ENCODE measurements at places on chromosomes 13 and 19.
A peak's percentile ranks its signal among the peaks of the same experiment; 100 is the strongest.

- DNase-seq: no peak
Measured at GRCh38 chr19:57382806-57383488, 6.7 kb upstream of the ZNF548 start.

GRCh38 chr13:40026741-40027140, 371.3 kb downstream of the COG6 start:
- no peak for DNase-seq

- no peak for DNase-seq
Measured at GRCh38 chr13:49951754-49952535, 15.8 kb upstream of the SPRYD7 start.

GRCh38 chr19:51468545-51468920, 9.8 kb upstream of the CEACAM18 start:
- DNase-seq: no peak

DNA sequence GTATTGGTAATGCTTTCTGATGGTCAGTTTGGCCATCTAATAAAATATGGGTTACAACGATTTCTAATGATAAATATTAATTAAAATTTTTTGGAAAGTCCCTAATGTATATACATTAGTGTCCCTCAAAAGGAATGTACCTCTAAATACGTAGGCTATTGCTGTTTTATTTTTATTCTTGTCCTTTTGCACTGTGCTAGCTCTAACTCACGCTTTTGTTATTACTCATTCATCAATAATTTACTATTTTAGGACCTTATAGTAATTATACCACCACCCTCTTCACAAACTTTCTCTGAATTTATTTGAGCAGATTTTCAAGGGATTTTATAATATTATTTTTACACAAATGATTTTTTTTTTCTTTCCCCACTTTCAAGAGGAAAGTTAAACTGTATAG, 795.9 kb upstream of the PCDH9 start:
- no peak for DNase-seq

GRCh38 chr13:75647126-75647784, 11.1 kb downstream of the LMO7 start:
- no peak for DNase-seq

GRCh38 chr13:67204764-67205163, 25.4 kb downstream of the PCDH9 start:
- DNase-seq: no peak

GRCh38 chr13:27168086-27168485, 3.5 kb downstream of the USP12 start:
- DNase-seq: peak; percentile 20

DNA sequence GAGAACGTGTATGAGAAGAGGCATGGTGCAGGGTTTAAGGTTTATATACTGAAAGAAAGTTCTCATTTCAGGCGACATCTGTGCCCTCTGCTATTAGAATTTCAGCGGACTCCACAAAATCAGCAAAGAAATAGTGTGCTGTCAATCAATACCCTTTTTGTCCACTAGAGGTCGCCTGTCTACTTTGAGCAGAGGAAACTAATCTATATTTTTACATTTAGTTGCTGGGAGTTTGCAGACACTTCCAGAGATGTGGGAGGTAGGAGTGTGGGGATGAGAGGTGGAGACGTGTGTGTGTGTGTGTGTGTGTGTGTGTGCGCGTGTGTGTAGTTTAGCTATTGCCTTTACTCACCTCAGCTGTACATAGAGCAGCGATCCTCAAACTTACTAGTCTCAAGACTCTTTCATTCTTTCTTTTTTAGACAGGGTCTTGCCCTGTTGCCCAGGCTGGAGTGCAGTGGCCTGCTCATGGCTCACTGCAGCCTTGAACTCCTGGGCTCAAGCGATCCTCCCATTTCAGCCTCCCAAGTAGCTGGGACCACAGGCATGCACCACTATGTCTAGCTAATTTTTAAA, 9.7 kb downstream of the INAFM1 start:
- no peak for DNase-seq

GRCh38 chr13:105655046-105655445, 880.4 kb downstream of the EFNB2 start:
- DNase-seq: no peak

- no peak for DNase-seq
Measured at GRCh38 chr13:43569658-43570057, 217.1 kb downstream of the ENOX1 start.

GRCh38 chr19:42132851-42133528, 744 bp upstream of the POU2F2 start:
- DNase-seq: peak; percentile 31

- no peak for DNase-seq
Measured at GRCh38 chr13:109783447-109783814, 3.0 kb downstream of the IRS2 start.

GRCh38 chr19:23527797-23528196, 132.5 kb upstream of the ZNF91 start:
- DNase-seq: no peak

GRCh38 chr13:80121038-80121437, 219.9 kb downstream of the SPRY2 start:
- no peak for DNase-seq

- DNase-seq: no peak
Measured at GRCh38 chr13:97278435-97279411, 56.6 kb downstream of the MBNL2 start.

DNA sequence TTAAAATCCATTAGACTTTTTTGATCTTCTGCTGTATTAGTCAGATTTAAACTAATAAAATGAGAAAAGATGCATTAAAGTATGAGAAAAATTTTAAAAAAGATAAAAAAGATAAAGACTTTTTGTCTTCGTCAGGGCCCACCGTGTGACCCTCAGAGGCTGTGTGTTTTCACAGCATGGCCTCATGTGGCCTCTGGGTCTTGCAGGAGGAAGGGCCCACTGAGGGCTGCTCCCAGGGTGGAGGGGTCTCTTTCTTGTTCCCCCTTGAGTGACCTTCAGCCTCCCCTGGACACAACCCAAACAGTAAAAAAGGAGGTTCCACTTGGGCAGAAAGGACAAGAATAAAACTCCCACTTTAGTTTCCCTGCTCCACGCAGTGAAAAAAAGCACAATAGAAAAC, 57.1 kb upstream of the RANBP3 start:
- peak; percentile 6 for DNase-seq

DNA sequence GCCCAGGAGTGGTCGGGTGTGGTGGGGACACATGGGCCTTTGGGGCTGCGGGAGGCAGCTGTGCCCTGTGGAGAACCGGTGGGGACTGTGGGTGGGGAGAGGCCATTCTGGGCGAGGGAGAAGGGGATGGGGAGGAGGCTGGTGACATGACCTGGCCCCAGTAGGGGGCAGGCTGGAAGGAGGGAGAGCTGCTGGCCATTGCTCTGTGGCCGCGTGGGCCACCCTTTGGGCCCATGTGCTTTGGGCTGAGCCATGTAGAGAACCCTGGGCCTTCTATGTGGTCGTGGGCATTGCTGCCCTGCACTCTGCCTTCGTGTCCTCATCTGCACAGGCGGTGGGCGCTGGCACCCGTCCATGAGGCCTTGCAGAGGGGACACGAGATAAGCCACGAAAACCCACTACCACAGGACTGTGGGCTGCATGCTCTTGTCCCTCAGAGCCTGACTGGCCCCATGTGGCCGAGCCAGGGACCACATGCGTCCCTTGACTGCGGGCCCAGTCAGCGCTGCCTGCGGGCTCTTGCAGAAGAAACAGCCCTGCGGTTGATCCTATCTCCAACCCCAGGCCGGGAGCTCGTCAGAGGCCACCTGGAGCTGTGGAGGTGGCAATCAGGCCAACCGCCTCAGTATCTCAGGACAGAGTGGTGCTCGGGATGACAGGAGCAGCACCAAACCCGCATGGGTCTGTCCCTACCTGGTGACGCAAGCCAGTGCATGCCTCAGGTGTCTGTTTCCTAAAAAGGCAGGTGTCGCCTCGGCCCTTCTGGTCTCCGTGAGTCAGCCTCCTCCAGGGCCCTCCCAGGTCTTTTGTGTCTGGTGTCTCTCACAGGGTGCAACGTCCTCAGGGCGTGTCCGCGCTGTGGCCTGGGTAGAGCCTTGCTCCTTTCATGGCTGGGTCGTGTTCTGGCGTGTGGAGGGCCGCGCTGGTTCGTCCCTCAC, 14.3 kb downstream of the FZR1 start:
- DNase-seq: no peak

DNA sequence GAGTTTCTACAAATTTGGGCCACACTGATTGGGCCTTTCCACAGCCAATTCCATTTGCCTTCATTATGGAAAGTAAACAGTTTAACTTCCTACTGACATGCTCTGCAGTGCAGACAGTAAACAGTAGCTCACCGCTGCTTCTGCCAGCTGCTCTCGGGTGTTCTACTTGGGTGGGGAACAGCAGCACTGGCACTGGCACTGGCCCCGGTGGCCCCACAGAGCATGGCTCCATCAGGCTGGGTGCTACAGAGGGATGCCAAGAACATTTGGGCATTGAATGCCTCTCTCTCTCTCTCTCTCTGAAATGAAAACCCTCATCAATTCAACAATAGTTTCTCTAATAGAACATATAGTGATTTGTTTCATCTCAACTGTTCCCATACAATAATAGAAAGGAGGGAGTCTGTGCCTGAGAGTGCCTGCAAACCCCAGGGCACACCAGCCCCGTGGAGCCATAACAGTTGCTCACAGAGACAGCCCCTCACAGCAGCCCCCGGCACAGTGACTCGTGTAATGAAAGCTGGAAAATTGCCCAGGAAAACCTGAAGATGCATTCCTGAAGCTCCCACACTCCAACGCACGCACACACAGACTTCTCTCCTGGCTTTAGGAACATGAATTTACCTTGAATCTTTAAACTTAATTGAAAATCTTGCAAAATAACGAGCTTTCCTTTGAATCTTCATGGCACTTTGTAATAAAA, 38.2 kb upstream of the GJB6 start:
- DNase-seq: no peak

DNA sequence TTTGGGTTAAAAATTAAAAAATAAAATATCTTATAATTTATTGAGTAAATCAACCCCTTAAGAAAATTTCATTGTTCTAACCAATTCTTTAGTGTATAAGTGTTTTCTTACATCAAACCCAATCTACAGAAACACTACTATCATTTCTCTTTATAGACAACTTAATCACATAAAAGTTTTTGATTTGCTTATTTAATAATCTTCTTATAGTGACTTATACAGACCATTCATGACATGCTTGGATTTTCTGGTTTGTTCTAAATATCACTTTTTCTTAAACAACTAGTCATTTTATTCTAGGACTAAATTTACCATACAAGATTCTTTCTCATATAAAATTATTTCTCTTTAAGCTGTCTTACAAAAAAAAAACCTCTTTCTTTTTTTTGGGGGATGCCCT, 27.3 kb upstream of the ZSCAN5A start:
- DNase-seq: no peak

- DNase-seq: no peak
Measured at GRCh38 chr13:111661776-111662175, 341.3 kb downstream of the TEX29 start.

GRCh38 chr13:92836171-92836570, 390.4 kb upstream of the GPC6 start:
- DNase-seq: no peak

DNA sequence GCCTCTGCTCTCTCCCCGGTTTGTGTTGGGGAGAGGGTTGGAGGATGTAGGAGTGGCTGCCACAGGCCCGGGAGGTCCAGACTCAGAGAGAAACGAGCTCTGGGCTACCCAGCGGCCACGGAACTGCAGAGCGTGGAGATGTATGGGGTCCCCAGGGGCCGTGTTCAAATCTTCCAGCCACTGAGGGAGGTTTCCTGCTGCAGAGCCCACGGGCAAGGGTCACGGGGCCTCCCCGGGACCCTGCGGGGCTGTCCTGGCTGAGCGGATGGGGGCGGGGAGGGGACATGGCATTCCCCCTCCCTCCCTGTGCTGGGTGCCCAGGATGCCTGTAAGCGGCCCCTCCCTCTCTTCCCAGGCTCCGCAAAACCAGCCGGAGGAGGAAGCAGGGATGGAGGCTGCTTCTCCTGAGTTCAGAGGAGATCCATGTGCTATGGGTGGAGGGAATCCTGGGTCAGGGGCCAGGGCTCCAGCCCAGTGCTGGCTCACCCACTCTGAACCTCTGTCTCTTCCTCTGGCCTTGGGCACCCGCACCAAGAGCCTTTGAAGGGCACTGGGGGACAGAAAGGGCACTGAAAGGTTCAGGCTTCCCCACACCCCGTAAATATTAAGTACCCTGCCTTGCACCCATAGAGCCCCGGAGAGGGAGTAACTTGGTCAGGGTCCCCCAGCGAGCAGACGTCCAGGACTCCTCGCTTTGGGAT, 22.6 kb downstream of the SMIM24 start:
- no peak for DNase-seq

- DNase-seq: no peak
Measured at GRCh38 chr19:10678813-10679212, 22.4 kb upstream of the QTRT1 start.

DNA sequence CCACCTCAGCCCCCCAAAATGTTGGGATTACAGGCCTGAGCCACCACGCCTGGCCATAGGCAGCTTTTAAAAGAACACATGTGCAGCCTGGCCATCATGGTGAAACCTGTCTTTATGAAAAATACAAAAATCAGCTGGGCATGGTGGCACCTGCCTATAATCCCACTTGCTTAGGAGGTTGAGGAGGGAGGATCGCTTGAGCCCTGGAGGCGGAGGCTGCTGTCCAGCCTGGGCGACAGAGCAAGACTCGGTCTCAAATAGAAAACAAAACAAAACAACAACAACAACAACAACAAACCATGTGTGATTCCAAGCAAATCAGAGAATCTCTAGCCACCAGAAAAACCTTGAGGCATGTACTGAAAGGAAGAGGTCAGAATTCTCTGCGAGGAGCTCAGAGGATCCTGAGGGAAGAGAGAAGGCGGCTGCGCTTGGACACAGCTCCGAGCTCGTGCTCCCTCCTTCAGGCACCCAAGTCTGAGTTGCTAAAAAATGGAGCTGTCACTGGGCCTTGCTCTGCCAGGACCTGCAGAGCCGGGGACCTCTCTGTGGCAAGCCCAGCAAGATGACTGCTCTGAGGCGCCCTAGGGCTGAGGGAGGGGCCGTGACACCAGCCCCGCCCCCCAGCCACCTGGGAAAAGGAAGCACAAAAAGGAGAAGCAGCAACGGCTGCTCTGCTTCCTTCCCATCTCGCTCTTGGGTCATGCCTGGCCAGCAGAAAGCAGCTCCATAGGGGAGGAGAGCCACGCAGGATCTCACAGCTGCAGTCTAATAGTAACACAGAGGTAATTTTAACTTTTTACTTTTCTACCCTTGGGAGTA, at the start of gene ARL11:
TSS of gene ARL11 (plus strand) at position 677 of the 822 bp plus-strand sequence. CDS start 1,941 bp downstream, outside the sequence.
- DNase-seq: no peak

GRCh38 chr19:29371251-29372090, 154.3 kb upstream of the VSTM2B start:
- no peak for DNase-seq

- DNase-seq: no peak
Measured at GRCh38 chr19:41700381-41701195, 7.8 kb upstream of the CEACAM5 start.

DNA sequence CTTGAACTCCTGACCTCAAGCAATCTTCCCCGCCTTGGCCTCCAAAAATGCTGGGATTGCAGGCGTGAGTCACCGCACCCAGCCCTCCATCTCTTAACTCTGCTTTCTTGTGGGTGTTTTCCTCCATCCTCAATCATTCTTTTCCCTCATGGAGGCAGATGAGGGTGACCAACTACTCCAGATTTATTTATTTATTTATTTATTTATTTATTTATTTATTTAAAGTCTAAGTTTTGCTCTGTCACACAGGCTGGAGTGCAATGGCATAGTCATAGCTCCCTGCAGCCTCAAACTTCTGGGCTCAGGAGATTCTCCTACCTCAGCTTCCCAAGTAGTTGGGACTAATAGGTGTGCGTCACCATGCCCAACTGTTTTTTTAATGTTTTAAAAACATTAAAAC, 14.9 kb downstream of the VAV1 start:
- no peak for DNase-seq

- no peak for DNase-seq
Measured at GRCh38 chr19:33613620-33614000, 8.1 kb upstream of the CHST8 start.

Measured in uterus (tissue), 4 donors.